ENCODE measurements at places on chromosomes 3 and 15.

- DNase-seq, result no peak
Observed at GRCh38 chr3:138433892-138434275, 532 bp upstream of the ESYT3 start.

DNA sequence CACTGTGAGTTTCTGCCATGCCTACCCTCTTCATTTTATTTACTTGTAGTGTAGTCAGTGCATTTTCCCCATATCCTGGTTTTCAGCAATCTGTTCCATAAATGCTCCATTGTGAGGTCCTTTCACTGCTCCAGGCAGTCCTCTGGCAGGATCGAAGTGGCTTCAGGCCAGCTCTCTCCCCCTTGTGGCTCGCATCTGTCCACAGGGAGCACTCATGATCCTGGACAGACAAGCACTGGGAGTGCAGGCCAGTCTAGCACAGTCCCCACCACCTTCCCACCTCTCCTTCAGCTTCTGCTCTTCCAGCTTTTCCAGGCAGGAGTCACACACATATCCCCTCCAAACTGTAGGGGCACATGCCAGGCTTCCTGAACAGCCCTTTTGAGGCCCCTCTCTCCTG is 173.6 kb downstream of the PPM1L start:
- DNase-seq, result no peak

DNA sequence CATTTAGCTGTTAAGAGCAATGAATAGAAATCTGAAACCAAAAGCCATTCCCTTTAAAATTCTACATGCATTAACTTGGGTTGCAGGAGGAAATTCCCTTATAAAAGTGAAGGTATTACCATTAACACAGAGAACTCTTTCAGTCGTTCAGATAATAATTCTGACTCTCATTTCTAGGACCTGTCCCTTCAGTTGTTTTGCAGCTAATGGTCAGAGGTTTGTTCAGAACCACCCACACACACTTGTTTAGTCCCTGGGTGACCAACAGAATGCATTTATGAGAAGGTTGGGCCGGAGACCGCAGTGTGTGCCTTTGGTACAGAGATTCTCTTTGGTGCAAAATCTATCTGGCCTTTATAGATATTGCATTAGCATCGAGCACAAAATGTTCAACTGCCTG is 492.5 kb downstream of the NLGN1 start:
- no peak for DNase-seq

DNA sequence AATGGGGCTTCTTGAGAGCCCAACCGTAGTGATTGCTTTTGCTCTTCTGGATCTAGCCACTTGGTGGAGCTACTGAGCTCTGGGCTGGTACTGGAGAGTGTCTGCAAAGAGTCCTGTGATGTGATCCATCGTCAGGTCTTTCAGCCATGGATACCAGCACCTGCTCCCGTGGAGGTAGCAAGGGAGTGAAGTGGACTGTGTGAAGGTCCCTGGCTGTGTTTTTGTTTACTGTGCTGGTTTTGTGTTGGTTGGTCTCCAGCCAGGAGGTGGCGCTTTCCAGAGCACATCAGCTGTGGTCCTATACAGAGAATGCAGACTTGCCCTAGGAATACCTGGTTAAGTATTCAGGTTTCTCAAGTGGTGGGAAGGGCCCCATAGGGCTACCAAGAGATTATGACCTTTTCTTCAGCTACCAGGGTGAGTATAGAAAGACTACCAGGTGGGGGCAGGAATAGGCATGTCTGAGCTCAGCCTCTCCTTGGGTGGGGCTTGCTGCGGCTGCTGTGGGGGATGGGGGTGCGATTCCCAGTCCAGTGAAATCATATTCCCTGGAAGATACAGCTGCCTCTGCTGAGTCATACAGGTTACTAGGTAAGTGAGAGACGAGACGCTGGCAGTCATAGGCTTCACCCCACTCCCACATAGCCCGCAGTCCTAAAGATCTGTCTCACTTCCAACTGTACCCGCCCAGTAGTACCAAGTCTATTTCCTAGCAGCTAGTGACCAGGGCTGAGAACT is 733.7 kb downstream of the ZNF385D start:
- DNase-seq, result no peak

DNA sequence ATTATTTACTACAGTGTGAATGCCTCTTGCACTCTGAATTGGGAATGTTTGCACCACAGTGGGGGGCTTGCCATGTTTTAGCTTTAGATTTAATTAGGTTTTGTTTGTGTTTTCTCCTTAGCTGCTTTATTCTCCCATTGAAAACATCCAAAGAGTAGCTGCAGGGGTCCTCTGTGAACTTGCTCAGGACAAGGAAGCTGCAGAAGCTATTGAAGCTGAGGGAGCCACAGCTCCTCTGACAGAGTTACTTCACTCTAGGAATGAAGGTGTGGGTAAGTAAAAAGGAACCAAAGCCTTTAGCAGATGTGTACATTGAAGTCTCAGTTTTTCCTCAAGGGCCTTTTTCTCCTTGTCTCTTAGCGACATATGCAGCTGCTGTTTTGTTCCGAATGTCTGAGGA is 36.9 kb downstream of the CTNNB1 start:
- DNase-seq, result no peak

DNA sequence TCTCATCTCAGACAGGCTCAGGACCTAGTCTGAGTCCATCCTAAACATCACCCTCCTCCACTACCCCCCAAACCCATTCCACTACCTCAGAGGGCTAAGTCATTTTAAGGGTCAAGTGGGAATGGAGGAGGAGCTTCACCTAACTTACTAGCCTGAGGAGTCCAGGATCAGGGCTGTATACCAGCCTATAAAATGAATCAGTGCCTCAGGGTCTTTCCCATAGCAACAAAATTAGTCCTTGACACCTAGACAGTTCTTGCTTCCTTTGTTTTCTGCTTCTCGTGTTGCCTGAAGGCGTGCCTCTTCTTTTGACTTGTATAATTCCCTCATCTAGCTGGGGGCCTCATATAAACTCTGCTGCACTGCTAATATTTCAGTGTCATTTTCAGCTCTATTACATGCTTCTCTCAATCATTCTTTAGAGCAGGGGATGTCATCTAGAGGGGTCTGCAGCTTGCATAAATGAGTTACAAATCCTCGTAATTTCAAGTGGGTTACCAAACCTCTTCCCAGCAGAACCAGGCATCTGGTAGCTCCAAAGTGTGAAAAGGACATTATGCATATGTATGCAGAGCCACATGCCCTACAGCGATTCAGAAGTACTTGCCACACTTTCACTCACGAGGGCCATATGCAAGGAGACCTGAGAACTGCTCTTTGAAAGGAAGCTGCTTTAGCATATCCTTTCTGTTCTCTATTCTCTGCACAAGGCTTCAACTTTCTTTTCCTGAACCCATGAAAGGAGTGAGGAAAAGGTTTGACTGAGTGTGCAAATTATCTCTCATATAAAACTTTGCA is 311.7 kb upstream of the SEMA6D start:
- no peak for DNase-seq

DNA sequence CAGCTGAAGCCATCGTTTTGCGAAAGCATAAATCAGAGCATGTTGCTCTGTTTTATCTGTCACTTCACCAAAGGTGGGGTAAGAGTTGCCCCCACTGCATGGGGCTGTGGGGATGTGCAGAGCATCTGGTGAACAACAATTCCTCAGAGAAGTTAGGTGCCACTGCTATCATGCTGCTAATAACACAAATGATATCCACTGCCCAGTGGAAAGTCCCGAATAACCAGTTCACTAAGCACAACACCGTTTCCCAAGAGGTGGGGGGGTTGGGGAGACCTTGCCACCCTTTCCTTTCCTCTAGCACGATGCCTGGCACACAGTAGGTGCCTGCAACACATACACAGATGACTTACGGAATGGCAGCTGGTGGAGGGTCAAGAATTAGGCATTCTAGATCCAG is 38.6 kb downstream of the FAM3D start:
- no peak for DNase-seq

DNA sequence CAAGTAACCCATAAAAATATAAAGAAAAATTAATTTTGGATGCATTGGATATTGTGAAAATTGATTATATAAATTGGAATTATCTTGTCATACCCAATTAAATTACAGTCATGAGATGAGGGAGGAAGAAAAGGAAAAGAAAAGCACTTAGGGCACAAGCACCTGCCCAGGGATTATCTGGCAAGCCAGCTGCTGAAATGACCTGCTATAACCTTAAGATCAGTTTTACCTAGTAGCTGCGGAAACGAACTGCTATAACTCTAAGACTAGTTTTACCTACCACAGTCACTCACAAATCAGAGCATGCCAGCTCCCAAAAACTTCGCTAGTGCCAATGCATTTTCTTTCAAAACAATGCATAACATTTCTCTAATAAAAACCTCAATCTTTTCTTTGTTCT is 26.2 kb downstream of the LRRFIP2 start:
- DNase-seq, result no peak

DNA sequence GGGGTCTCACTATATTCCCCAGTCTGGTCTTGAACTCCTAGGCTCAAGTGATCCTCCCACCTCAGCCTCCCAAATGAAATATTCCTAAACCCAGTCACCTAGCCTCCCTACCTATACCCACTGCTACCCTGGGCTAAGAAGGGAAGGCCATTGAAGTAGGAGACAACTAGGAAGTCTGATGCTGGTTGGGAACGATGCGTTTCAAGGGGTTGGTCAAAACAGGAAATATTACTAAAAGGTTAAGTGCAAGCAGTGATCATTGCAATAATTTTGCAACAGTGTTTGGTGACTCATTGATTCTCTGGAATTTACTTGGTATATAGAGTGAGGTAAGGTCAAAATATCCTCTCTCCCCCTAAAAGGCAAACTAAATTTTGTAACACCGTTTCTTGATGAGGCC is 4.6 kb upstream of the UQCRC1 start:
- no peak for DNase-seq

- peak; percentile 1 for DNase-seq
Observed at GRCh38 chr3:97822359-97822775, 556 bp downstream of the CRYBG3 start.

- DNase-seq, result no peak
Observed at GRCh38 chr3:135917076-135917475, 48.5 kb upstream of the PPP2R3A start.

- no peak for DNase-seq
Observed at GRCh38 chr3:7874116-7874515, 627.5 kb upstream of the LMCD1 start.

DNA sequence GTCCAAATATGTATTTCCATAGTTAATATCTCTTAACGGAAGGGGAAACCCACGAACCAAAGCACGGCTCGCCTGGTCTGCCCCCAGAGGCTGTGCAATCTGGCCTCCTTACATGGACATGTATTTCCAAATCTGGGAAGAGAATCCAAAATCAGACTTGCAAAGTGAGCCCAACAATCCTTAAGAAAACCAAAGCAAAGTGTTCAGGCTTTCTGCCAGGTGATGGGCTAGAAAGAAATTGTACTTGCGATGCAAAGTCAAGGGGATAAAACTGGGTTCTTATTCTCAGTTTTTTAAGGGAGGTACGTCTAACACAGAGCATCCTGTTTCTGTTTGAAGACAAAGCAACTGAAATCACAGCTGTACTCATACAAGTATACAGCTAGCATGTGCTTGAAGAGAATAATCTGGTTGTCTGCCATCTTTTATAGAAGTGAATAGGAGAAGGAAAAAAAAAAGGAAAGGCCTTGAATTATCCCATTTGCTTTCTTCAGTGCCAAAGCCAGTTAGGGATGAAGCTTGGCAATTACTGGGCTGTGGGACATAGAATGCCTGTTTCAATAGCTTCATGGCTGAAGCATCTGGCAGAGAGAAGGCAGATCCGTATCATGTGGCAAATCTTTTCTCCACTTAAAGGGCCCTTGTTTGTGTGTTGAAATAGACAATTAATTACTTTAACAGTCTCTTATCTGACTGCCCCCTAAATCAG is 48.4 kb downstream of the LRIG1 start:
- DNase-seq, result no peak

GRCh38 chr15:68807249-68807648 is 13.4 kb downstream of the ANP32A start:
- DNase-seq, result no peak

DNA sequence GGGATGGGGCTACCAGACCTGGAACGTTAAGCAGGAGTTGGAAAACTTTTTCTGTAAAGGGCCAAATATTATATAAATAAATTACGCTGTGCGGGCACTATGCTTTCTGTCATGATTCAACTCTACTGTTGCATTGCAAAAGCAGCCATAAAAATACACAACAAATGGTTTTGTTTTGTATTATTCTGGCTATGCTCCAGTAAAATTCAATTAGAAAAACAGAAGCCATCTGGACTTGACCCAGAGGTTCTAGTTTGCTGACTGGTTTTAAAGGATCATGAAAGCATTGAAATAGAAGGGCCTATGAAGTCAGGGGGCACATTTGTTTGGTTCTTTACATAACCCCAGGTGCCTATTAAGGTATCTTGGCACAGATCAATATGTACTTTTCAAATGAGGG is 647.4 kb upstream of the LMCD1 start:
- no peak for DNase-seq

DNA sequence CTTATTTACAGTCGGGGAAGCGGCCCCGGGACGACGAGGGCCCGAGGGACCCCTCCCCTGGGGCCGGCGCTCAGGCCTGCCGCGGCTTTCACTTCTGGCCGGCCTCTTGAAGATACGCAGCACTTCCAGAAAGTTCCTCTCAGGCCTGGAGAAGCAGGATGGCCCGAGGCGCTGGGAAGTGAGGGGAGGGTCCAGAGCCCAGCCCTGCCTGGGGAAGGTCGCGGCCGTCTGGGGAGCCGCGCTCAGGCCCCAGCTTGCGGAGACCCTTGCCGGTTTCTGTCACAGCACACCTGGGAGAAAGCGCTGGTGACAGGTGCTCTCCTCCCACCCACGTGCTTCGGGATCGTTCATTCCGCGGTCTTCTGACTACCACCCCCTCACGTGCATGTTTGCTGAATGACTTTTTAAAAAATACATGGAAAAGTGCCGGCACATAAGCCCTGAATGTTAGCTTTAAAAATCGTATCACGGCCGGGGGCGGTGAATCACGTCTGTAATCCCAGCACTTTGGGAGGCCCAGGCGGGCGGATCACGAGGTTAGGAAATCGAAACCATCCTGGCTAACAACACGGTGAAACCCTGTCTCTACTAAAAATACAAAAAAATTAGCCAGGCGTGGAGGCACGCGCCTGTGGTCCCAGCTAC is 727 bp upstream of the TM2D3 start:
- no peak for DNase-seq

GRCh38 chr15:42053914-42054313 is 33.1 kb upstream of the PLA2G4E start:
- no peak for DNase-seq

DNA sequence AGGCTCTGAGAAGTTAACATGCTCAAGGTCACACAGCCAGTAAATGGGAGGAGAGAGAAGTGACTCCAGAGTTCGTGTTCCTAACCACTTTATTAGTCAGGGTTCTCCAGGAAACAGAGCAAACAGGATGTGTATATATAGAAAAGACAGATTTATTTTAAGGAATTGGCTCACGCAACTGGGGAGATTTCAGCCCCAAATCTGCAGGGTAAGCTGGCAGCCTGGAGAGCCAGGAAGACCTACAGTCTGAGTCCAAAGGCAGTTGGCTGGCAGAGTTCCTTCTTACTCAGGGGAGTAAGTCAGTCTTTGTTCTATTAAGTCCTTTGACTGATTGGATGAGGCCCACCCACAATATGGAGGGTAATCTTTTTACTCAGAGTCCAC is 118.2 kb upstream of the PROK2 start:
- no peak for DNase-seq

DNA sequence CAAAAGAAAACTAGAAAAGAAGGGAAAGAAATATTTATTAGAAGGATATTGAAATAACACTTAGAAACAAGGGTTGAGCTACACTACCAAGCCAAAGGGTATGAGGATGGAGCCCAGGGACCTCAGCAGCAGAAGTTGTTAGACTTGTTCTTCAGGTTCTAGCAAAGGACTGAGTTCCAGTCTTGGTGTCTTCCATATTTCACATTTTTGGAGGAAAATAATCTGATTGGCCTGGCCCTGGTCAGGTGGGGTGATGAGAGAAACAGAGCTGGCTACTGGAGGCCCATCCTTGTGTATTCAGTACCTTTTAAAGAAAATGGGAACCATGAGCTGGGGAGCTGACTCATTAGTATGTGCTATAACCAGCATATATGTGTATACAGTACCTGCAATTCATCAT is 28.2 kb downstream of the PPP4R2 start:
- no peak for DNase-seq

All from stimulated activated CD4-positive, alpha-beta T cell treated with anti-CD3 and anti-CD28 coated beads, Interleukin-15, amount 100 ng/mL, for 1 hour (primary cell).